HCT116 (cell line): ENCODE measurements at places on chromosomes 6 and 20. TPM values are rescaled to one million over a fixed set of nuclear protein-coding genes. Genes with fewer than 3 reads are reported as not detected.

GRCh38 chr20:21867353-21867752 lies 161.9 kb downstream of the PAX1 start:
- no peaks in the 10 kb centered on the region for H3K36me3 ChIP-seq
- H3K27ac ChIP-seq: no peak overlapping the region
- H3K4me3 ChIP-seq: no peak overlapping the region
- no peaks in the 10 kb centered on the region for H3K27me3 ChIP-seq

Gene RAB44
- total RNA-seq: 0.05 TPM

GRCh38 chr6:52303178-52303577 lies 18.6 kb upstream of the MCM3 start:
- no peaks in the 10 kb centered on the region for H3K4me1 ChIP-seq
- no peak for DNase-seq
- H3K27me3 ChIP-seq: no peaks in the 10 kb centered on the region
- H3K27ac ChIP-seq: no peak overlapping the region

Gene C6orf163
- total RNA-seq: 1.5 TPM

DNA sequence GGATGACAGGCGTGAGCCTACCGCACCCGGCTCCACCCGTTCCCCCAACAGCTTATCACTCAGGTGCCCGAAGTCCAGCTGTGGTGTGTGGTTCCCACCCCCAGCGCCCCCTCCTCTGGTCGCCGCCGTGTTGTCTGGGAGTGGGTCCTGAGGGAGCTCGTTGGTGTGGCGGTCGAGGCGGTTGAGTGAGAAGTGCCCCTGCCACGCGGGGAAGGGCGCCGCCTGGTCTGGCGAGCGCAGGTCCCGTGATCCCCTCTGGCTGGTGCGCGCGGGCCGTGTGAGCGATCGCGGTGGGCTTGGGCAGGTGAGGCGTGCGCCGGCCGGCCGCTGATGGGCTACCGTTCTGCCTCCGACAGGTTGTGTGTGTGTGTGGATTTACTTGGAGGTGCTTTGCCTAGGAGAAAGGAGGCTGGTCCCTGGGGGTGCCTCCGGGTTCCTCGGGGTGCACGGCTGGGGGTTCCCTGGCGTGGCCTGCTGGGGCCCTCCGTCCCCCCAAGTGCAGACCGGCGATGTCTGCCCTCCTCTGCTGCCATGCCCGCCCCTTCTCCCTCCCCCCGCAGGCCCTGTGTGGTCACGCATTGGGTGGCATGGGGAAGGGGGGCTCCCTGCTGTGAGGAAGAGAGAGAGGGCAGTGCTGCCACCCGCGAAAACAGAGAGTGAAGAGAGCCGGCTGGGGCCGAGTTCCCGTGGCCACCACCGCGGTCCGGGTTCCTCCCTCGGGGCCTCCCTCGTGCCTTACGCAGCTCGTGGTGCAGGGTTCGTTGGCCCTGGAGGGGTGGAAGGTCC lies 336.0 kb upstream of the DEFB115 start:
- no peaks in the 10 kb centered on the region for H3K36me3 ChIP-seq
- no peak overlapping the region for H3K27ac ChIP-seq
- no peaks in the 10 kb centered on the region for H3K27me3 ChIP-seq
- no peaks in the 10 kb centered on the region for H3K4me1 ChIP-seq
- no peak overlapping the region for H3K4me3 ChIP-seq

- peaks cover 22% of the 10 kb centered on the region for H3K4me1 ChIP-seq
- no peaks in the 10 kb centered on the region for H3K27me3 ChIP-seq
- peak overlapping the region; percentile 70 for H3K27ac ChIP-seq
- DNase-seq: no peak
- no peaks in the 10 kb centered on the region for H3K36me3 ChIP-seq
Observed at GRCh38 chr6:118649918-118650581, 1.3 kb downstream of the CEP85L start.

Gene APOBEC2
- not detected for total RNA-seq

Gene ADGRF1
- 39.6 TPM for total RNA-seq

DNA sequence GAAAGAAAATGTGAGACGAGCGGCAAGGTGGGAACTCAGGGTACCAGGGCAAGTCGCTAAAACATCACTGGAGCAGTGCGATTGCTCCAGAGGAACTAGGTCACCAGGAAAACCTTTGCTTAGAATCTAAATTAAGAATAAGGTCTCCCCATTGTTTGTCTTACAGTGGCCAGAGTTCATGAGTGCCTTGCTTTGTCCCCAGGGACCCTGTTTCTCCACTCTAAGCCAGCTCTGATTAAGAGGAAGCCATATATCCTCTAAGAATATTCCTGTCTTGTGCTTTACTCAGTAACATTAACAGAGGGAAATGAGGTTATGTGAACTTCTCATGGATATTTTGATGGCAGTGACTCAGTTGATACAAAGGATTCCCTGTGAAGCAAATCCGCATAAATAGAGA lies 305.8 kb downstream of the CD83 start:
- no peak overlapping the region for H3K4me3 ChIP-seq
- H3K4me1 ChIP-seq: no peaks in the 10 kb centered on the region
- no peaks in the 10 kb centered on the region for H3K27me3 ChIP-seq
- no peaks in the 10 kb centered on the region for H3K36me3 ChIP-seq
- H3K27ac ChIP-seq: no peak overlapping the region
- DNase-seq: no peak

Gene KIF13A
- 23.1 TPM for total RNA-seq

Gene SLC22A7
- total RNA-seq: not detected

DNA sequence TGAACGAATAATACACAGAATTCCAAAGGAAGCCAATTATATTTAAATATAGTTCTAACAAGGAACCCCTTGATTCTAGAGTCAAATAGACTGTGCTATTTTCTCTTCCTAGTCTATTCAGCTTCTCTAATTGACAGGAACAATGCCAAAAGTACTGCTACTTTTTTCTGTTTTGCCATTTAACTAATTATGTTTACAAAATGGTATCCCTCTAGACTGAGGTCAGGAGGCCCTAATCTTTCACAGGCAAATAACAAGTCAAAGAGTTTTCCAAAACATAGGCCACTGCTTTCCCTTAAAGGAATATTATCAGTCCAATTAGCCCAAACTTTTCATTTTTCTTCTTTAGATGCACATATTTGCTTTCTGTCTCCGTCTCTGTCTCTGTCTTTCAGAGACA lies 539.3 kb downstream of the RFPL4B start:
- H3K4me1 ChIP-seq: no peaks in the 10 kb centered on the region
- H3K27me3 ChIP-seq: no peaks in the 10 kb centered on the region
- no peak overlapping the region for H3K4me3 ChIP-seq

DNA sequence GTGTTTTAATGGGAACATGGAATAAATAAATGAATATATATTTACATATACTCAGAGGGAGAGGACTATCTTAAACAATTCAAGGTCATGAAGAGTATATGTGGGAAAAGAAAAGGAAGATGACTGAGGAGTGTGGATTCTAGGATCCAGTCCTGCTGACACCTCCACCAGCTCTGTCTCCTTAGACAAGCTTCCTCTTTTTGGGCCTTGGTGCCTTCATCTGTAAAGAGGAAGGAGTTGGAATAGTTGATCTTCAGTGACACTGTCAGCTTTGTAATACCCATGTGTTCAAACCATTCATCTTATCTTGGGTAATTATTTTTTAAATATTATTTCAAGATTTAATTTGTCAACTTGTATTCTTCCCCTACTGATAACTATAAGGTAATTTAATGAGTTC lies 338.0 kb downstream of the ADGRB3 start:
- H3K27ac ChIP-seq: no peak overlapping the region
- H3K4me3 ChIP-seq: no peak overlapping the region
- no peaks in the 10 kb centered on the region for H3K4me1 ChIP-seq
- H3K27me3 ChIP-seq: no peaks in the 10 kb centered on the region
- no peaks in the 10 kb centered on the region for H3K36me3 ChIP-seq
- no peak for DNase-seq

DNA sequence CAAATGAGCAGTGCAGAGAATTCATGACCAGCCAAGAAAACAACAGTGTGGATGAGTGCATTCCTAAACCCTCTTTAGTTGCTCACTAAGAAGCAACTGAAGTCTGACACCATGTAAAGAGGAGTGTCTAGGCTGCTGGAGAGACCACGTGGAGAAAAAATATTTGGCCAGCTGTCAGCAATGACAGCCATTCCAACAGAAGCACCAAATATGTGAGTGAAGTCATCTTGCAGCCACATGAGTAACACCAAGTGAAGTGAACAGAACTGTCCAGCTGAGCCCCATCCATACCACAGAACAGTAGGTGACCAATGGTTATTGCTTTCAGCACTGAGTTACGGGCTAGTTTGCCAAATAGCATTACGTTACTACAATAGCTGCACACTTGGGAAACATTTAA lies 89.4 kb downstream of the TBXT start:
- no peak overlapping the region for H3K4me3 ChIP-seq
- H3K27me3 ChIP-seq: no peaks in the 10 kb centered on the region
- no peaks in the 10 kb centered on the region for H3K4me1 ChIP-seq
- no peak overlapping the region for H3K27ac ChIP-seq
- H3K36me3 ChIP-seq: no peaks in the 10 kb centered on the region
- no peak for DNase-seq

Gene ENPP3
- 0.15 TPM for total RNA-seq

DNA sequence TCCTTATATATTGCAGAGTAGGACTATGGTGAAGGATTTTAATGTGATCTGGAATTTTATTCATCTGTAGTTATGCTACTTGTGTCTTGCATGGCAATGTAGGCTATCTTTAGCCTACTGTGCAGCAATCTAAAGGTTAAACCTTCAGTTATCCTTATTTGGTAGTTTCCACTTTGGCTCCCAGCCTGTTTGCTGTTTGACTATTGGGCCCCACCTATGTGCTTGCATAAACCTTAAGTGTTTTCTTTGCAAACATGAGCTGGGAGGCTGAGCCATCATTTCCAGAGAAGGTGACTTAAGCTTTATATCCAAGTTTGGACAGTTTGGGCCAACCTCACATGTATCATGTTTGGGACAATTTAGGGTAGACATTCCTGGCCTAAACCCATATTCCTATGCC lies 537.5 kb downstream of the BTBD3 start:
- H3K4me1 ChIP-seq: no peaks in the 10 kb centered on the region
- no peak for DNase-seq
- no peaks in the 10 kb centered on the region for H3K36me3 ChIP-seq
- H3K4me3 ChIP-seq: no peak overlapping the region
- no peaks in the 10 kb centered on the region for H3K27me3 ChIP-seq

DNA sequence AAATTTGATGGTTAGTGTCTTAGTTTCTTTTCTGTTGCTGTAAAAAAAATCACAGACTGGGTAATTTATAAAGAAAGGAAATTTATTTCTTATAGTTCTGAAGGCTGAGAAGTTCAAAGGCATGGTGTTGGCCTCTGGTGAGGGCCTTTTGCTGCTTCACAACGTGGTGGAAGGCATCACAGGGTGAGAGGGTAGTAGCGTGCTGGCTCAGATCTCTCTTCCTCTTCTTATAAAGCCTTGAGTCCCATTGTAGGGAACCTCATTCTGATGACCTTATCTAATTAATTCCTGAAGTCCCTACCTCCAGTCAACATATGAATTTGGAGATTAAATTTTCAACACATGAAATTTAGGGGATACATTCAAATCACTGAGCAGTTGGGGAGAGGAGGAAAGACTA lies 62.0 kb downstream of the ARID1B start:
- no peaks in the 10 kb centered on the region for H3K27me3 ChIP-seq
- no peaks in the 10 kb centered on the region for H3K36me3 ChIP-seq
- no peak overlapping the region for H3K4me3 ChIP-seq
- no peaks in the 10 kb centered on the region for H3K4me1 ChIP-seq

DNA sequence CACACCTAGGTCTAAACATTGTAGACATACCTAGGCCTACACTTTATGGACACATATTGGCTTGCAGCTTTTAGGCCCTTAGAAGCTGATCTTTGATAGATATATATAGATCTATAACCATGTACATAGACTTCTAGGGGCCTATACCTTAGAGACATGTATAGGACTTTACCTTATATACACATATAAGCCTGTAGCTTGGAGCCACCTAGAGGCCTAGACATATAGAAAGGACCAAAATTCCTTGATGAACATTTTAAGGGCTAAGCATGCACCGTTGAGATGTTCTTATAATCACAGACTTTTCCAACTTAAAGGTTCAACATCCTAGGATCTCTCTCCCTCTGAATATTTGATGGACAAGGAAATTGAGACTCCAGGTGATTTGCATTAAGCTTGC lies 371.7 kb upstream of the SASH1 start:
- H3K36me3 ChIP-seq: no peaks in the 10 kb centered on the region
- no peak overlapping the region for H3K4me3 ChIP-seq
- no peaks in the 10 kb centered on the region for H3K4me1 ChIP-seq
- H3K27me3 ChIP-seq: no peaks in the 10 kb centered on the region
- H3K27ac ChIP-seq: no peak overlapping the region

Gene FOXC1
- total RNA-seq: 40.7 TPM

DNA sequence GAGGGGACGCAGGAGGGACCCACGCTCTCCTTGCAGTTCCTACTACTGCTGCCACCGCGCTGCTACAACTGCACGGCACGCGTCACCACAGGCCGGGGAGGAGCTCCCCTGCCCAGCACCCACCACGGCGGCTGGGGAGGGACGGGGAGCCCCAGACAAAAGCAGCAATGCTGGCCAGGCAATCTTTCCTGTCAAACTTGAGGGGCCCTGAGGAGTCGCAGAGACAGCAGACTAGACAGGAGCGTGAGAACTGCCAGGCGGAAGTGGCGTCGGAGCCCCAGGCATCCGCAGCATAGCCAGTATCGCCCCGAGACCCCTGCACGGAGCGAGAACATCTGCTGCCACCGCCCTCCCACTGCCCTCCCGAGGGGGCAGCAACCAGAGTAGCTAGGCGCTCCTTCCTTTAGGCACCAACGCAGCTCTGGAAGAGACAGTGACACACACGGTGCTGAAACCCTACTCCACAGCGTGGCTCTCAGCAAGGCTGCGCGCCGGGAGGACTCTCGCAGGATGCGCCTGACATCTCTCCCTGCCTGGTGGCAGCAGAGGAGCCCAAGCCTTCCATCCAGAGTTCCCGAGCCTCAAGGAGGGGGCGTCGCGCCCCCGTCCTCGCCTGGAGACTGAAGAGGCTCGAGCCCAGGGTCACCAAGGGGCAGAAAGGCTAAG lies 2.2 kb downstream of the TAF4 start:
- peak overlapping the region; percentile 37; the same call in 1 of the 2 replicates for H3K27ac ChIP-seq
- H3K4me3 ChIP-seq: no peak overlapping the region
- peaks cover 9% of the 10 kb centered on the region; the same call in 1 of the 2 replicates for H3K36me3 ChIP-seq
- no peaks in the 10 kb centered on the region for H3K27me3 ChIP-seq

GRCh38 chr6:2026133-2026532 lies 219.3 kb downstream of the GMDS start:
- no peaks in the 10 kb centered on the region for H3K4me1 ChIP-seq
- no peak overlapping the region for H3K27ac ChIP-seq
- H3K27me3 ChIP-seq: no peaks in the 10 kb centered on the region
- no peaks in the 10 kb centered on the region for H3K36me3 ChIP-seq
- DNase-seq: no peak

- no peak overlapping the region for H3K27ac ChIP-seq
- peaks cover 67% of the 10 kb centered on the region for H3K4me1 ChIP-seq
- H3K36me3 ChIP-seq: no peaks in the 10 kb centered on the region
- no peak overlapping the region for H3K4me3 ChIP-seq
- no peaks in the 10 kb centered on the region for H3K27me3 ChIP-seq
Observed at GRCh38 chr6:35388030-35388429, 45.7 kb downstream of the PPARD start.

DNA sequence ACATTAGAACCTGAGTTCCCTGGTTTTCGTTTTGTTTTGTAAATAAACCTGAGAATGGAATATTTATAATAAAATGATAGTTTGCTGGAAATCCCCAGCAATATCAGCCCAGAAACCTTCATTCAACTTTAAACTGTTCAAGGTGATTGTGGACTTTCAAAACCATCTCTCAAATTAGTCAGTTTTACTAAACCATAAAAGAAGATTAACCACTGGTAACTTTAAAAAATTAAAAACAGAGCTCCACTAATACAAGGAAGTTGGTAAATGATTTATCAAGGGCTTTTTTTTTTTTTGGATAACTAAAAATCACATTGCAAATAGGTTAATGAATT lies 10.0 kb downstream of the MBOAT1 start:
- no peak overlapping the region for H3K4me3 ChIP-seq
- H3K4me1 ChIP-seq: peaks cover 12% of the 10 kb centered on the region; the same call in 1 of the 2 replicates
- no peak overlapping the region for H3K27ac ChIP-seq
- no peaks in the 10 kb centered on the region for H3K36me3 ChIP-seq
- DNase-seq: no peak

Gene FAXC
- 4.7 TPM for total RNA-seq

Gene BTNL2
- not detected for total RNA-seq
